Renal pelvis (tissue), 12 donors: ENCODE measurements at places on chromosomes 2 and 18. TPM values are rescaled to one million over a fixed set of nuclear protein-coding genes. Genes with fewer than 3 reads are reported as not detected.

- DNase-seq, result no peak
These were observed 16.2 kb downstream of the GALM start for GRCh38 chr2:38682008-38682575.

GRCh38 chr2:76752506-76752905 is 769.7 kb downstream of the LRRTM4 start:
- no peak for DNase-seq

GRCh38 chr2:124267794-124268193 is 242.7 kb downstream of the CNTNAP5 start:
- DNase-seq, result peak; percentile 16

The RTP5 gene
- not detected for polyA plus RNA-seq

The VIL1 gene
- polyA plus RNA-seq, result 40.0 TPM

The EHD3 gene
- polyA plus RNA-seq, result 29.1 TPM
